ENCODE measurements at places on chromosomes 3 and 15.

GRCh38 chr15:78360367-78360801, 20.2 kb downstream of the CRABP1 start:
- DNase-seq, result no peak

GRCh38 chr3:129315223-129315997, 36.7 kb downstream of the HMCES start:
- no peak for DNase-seq

DNA sequence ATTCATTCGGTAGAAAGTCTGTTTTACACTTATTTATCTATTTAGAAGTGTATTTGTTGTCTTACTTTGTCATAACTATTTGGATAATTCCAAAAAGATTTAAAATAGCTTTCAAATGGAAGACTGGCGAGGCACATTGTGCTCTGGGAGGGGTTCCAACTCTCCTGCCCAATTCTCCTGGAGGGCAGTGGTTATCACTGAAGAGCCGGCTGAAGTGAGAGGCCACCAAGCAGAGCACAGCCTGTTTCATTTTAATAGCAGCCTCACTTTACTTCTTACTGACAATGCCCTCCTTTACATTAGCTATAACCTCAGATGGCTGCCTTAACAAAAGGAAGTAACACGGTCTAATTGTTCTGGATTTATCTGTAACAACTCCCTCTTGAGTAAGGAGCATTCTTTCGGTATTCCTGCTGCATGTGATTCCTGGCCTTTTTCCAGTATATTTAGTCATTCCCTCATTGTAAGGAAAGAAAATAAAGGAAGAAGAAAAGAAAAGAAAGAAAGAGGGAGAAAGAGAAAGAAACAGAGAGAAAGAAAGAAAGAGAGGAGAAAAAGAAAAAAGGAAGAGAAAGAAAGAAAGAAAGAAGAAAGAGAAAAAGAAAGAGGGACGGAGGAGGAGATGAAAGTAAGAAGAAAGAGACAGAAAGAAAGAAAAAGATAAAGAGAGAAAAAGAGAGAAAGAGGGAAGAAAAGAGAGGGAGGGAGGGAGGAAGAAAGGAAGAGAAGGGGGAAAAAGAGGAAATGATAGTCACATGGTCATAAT, 339.8 kb upstream of the WNT5A start:
- no peak for DNase-seq

- no peak for DNase-seq
Measured at GRCh38 chr3:100386437-100387074, 14.3 kb downstream of the TOMM70 start.

- DNase-seq, result no peak
Measured at GRCh38 chr15:99503411-99503810, 62.4 kb upstream of the MEF2A start.

- no peak for DNase-seq
Measured at GRCh38 chr15:88301311-88301710, 44.8 kb upstream of the NTRK3 start.

- DNase-seq, result no peak
Measured at GRCh38 chr15:69288531-69289341, 10.0 kb upstream of the PAQR5 start.

DNA sequence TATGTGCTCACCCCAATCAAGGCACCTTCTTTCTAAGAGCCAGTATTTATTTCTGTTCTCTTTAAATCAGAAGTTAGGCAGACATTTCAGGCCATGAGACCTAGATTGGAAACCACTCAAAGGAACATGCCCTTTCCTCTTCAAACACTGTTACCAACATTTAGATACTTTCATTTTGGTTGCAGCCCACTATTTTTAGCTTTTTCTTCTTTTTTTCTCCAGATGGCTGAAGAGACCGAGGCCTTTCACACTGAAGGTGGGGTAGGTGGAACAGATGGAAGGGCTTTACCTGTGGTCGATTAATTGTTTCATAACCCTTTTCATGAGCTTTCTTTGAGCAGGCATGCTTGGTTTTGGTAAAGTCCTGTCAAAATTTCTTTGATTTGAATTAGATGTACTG, 10.9 kb upstream of the LZTFL1 start:
- DNase-seq, result no peak

DNA sequence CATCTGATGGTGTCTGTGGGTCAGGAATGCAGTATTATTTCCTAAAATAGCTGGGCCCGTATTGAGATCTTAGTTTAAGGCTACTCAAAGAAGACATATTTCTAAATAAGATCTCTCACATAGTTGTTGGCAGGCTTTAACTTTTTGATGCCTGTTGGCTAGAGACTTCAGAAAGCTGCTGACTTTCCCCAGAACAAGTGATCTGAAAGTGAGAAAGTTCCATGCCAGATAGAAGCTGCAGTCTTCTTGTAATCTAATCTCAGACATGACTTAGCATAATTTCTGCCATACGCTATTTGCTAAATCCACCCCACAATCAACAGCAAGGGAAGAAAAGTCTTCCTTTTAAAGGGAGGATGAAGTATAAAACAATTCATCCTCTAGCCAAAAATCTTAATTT, 867.1 kb downstream of the IGSF11 start:
- no peak for DNase-seq

DNA sequence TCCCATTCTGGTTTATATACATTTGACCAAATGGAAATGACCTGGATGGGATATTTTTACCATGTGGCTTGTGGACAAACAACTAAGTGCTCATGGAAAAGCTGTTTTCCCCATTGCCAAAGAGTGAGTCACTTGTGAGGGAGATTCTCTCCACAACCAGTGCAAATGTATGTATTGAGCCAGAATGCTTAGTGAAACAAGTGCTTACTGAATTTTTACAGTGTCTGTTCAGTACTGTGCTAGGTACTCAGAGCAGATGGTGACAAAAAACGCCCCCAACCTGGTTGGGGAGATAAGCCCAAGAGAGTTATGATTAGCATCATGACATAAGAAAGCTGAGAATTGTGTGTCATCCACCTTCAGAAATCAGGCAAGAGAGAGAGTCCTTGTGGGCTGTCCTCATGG, 2.3 kb downstream of the CHP1 start:
- DNase-seq, result no peak

DNA sequence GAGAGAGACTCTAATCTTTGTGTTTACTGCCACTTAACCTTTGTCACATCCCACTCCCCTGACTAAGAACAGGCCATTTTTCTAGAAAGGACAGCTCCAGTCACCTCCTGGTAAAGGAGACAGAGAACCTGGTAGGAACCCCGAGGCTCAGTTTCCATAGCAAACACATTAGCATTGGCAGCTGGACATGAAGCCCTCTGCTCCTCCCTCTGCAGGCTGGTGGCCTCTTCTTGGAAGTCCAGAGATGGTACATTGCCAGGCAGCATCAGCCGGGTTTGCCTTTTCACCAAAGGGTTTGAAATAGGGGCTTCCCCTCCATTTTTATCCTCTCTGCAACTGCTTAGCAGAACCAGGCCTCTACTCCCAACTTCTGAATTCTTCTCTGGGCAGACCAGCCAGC, 213.4 kb upstream of the SEMA6D start:
- no peak for DNase-seq

DNA sequence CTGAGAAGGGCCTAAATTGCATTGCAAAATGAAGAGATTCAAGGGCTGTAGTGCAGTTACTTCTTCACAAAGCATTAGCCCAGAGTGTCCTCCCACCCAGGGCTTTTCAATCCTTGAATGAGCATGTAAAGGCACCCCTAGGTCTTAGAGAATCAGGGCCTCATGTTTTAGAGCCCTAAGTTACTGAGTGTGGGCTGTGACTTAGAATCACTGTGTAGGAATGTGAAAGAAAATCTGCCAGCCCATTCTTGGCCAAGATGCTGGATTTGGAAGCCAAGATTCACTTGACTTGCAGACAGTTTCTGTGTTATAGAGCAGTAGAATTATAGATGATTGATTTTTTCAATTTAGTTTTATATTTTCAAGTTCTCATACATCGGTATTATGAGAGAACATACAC, 153.2 kb downstream of the MYRIP start:
- no peak for DNase-seq

DNA sequence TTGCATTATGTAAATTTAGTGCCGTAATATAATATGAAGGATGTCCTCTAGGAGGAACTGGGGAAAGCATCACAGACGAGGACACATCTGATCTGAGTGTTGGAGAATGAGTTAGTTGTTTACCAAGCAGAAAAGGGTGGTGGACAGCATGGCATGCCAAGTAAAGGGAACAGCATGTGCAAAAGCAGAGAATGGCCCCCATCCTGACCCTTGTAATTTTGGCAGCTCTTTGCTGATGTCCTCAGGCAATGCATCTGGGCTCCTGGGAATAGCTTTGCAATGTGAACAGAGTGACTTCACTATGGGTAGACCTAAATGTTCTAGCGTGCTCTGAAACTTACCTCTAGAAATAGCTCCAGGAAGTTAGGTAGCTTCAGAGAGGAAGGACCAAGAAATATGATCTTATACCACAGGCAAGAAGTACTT, 263.3 kb downstream of the LPP start:
- DNase-seq, result no peak

GRCh38 chr15:66917904-66918448, 147.4 kb upstream of the SMAD3 start:
- DNase-seq, result no peak

DNA sequence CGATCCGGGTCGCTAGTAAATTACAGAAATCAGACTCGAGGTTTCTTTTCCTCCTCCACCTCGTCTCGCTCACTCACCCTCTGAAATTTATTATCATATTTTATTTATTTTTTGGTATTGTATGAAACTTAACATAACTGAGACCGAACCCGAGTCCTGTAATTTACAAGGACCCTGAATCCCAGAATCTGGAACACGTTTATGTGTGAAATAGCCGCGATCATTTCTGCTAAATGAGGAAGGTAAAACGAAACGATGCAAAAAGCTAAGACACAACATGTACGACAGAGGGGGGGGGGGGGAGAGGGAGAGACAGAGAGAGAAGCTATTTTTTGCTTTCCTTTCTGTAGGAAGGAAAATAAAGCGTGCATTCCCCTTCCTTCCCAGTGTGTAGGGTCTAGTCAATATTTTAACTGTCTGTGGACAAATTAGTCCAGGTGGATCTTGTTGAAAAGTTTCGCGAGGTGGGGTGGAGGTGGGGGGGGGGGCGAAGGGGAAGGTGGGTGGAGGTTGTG, 1.6 kb downstream of the BBX start:
- no peak for DNase-seq

DNA sequence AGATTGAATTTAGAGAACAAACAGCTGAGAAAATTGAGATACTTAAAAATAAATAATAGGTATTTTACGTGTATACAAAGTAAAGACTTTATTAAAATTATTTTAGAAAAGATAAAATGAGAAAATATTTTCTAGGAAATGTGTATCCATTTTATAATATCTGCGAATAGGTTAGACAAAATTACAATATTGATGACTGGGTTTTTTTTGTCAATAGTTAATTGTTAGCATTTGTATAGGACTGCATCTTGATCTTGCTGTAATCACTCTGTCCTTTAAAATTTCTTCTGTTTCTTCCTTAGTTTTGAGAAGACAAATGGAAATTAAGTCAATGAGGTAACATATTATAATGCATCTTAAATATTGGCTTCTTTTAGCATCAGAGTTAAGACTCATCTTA, 50.3 kb downstream of the MEF2A start:
- DNase-seq, result no peak

DNA sequence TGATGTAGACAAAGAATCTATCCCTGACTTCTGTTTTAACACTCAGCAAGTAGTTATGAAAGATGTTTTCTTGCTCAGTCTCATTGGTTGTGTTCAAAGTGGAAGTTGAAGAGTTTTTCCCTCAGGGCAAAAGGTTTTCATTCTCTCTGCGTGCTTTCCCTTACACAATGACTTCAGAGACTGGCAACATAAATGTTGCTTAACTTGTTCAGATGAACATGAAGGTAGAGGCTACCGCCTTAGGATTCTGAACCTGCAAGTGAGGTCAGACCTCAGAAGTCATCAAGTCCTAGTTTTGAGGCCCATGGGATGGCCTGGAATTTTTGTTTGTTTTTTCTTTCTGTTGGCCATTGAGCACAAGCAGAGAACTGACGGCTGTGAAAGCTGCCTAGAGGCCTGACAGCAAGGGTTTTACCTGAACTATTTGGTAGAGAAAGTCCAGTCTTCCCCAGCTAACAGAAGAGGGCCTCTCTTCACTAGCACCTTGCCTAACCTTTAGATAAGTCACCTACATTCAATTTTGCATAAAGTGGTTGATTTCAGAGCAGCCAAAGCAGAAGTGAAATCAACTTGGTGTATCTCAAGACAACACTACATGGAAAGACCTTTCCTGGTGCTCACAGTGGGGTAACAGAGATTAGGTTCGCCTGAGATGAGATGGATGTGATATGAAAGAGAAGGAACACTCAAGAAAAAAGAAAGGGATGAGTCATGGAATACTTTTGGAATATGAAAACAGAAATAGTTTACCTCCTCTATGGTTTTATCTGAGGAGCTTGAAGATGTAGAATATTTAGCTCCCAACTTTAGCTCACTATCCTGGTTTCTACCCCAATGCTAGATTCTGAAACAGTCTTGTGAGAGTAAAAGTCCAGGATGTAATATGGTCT, 53.6 kb upstream of the AP4E1 start:
- no peak for DNase-seq

GRCh38 chr3:178181784-178182183, 354.5 kb upstream of the KCNMB2 start:
- DNase-seq, result no peak

DNA sequence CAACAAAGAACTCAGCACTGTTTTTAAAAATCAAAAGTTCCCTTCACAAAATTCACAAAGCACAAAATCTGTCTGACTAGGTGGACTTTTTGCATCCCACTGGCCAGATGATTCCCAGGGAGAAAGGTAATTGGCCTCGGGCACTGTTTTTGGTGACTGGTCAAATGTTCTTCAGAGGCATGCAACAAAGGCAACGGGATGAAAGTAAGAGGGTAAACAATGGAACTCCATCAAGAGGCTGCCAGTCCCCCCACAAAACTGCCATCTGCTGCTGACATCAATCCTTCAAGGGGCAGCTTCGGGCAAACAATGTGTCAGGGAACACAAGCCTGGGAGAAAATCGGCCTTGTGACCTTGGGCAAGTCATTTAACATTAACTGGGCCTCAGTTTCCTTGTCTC, 3.3 kb downstream of the SRGAP3 start:
- DNase-seq, result no peak

DNA sequence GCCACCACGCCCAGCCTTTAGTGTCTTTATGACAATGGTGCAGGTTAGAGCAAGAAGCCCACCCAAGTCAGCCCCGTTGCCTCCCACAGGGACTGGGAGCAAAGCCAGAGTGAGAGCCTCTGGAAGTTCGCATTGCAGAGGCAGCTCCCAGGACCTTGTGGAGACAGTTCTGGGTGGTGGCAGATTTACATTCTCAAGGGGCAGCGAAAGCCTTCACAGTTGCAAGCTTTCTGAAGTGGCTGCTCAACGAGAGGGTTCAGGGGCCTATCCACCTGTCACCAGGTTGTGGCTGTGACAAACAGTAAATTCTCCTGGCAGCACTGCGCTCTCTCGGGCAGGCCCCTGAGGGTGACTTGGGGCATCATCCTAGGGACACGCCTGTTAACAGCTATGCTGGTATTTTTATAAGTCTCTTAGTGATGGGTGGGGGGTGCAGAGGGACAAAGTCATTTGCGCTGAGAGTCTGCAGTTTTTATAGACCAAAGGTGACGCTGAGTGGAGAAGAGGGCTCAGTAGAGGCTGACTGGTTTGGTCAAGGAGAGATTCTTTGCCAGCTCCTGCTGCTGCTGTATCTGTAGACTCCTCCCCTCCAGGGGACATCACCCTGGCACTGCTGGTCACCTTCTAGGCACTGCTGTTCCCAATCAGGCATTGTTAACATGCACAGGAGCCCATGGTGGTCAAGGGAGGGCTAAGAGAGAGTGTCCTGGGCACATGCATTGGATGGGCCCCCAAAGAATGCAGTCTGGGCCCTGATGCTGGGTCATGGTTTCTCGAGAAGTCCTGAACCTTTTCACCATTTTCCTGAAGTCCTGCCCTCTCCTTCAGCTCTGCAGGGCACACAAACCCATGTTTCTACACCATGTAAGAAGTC, 57.5 kb upstream of the KLF13 start:
- DNase-seq, result no peak

- DNase-seq, result no peak
Measured at GRCh38 chr15:27182561-27183110, 211.7 kb downstream of the GABRG3 start.

Data from stimulated activated CD4-positive, alpha-beta T cell treated with anti-CD3 and anti-CD28 coated beads, Interleukin-1b, Interleukin-23, amount 100 ng/mL, for 1 hour (primary cell).